ENCODE measurements at places on chromosomes 2 and 18.

- DNase-seq: no peak
Measured at GRCh38 chr18:79047556-79048244, 21.5 kb upstream of the ATP9B start.

DNA sequence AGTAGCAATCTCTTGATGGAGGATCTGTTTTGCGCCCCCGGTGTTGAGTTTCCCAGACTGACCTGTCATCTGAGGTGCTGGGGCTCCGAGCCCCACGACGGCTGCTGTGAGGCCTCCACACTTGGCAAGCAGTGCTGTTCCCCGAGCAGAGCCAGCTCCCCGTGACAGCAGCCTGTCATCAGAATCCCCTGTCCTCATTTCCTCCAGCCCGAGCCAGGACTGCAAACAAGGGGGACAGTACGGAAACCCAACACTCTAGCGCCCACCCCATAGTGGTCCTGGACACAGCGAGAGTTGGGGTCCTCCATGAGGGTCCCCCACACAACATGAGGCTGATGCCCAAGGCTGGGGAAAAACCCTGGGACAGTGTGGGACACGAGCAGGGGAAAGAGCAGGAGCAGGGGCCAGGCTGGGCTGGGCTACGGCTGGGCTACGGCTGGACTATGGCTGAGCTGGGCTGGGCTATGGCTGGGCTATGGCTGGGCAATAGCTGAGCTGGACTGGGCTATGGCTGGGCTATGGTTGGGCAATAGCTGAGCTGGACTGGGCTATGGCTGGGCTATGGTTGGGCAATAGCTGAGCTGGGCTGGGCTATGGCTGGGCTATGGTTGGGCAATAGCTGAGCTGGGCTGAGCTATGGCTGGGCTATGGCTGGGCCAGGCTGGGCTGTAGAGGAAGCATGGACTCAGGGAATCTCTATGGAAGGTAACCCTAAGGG is 1.5 kb upstream of the KLHL30 start:
- DNase-seq: no peak

DNA sequence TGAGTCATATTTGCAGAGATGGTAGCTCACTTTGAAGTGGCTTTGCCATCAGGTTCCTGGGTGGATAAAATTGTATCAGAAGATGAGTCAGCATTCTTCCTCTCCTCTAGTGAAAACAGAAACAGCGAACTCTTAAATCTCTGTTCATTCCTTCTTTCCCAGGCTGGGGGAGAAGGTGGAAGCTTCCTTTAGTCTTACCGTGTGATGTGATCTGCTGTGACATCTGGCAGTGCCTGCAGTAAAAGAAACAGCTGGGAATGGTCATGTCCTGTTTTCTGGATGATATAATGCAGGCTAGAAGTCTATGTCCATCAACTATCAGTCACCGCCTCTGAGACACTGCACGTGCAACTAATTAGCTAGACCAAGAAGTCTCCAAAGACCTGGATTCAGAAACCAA is 171.6 kb downstream of the VAPA start:
- DNase-seq: no peak

DNA sequence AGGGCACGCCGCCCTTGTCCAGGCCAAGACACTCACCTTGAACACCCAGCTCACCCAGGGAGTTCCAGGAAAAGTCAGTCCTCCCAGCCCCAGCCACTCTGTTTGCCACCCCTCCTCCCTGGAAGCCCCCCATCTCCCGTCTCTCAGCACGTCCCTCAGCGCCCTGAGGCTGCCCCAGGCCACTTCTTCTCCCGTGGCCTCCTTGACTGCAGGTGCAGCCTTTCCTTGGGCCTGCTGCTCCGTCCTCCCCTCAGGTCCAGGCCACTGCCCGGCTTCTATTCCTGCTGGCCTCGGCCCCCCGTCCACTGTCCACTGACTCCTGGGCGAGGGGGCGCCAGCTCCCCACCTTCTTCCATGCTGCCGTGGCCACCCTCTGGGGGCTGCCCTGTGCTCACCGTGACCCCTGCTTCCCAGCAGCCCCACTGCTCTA is 239.1 kb downstream of the HDAC4 start:
- DNase-seq: no peak

DNA sequence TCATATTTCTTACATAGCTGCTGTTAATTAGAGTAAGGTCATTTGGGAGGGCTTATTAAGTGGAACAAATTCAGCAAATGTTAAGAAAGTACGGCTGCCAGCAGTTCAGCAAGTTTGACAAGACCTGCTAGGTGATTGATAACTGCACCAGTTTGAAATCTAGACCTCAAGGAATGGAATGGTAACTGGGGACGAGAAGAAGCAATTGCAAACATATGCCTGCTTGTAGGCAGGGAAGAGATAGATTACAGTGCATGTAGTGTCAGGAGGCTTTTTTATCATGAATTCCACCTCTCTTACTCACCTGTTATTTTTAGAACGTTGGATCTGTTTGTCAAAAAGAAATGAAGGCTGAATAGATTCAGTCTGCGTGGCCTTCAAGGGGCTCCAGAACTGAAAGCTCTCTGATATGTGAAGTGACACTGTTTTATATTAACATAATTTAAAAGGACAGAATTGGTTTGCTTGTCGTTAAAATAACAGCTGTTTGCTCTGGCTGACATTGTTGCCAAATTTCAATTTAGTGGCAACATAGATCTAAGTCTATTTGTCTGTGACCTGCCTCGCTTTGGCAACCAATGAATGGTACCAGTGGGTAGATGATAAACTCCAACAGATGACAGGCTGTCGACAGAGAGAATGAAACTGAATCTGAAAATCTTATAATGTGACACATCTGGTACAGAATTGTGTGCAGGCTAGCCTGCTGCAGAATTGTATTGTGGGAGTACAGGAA is 199.3 kb downstream of the ZNF407 start:
- DNase-seq: no peak
